Stimulated activated CD4-positive, alpha-beta T cell treated with anti-CD3 and anti-CD28 coated beads, Interleukin-15, amount 100 ng/mL, for 1 hour (primary cell): ENCODE measurements at places on chromosomes 5 and 9.

DNA sequence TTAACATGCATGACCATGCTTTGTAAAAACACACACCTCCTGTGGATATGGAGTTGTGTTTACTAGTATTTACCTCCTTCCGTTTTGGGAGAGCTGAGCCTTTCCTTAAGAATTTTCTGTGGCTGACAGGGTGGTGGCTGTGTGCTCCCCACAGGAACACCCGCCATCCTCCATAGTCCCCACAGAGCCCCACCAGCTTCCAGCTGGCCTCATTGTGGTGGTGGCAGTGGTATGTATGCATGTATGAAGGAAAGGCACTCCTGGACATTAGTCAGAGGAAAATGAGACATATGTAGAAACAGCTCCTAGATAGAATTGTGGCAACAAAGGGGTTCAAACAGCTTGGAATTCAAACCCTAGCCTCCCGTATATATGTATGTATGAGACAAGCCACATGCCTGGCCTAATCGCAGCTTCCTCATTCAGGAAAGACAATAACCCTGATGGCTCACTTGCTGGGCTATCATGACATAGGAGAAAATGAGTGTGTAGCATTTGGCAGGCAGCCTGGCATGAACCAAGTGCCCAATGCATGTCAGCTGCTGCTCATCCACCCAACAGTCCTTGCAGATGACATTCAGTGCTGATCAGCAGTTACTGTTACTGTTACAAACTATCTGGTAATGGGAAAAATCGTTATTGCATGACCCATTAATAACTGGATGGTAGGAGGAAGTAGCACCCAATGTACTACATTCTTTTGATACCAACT, 459.7 kb downstream of the EBF1 start:
- no peak for DNase-seq

DNA sequence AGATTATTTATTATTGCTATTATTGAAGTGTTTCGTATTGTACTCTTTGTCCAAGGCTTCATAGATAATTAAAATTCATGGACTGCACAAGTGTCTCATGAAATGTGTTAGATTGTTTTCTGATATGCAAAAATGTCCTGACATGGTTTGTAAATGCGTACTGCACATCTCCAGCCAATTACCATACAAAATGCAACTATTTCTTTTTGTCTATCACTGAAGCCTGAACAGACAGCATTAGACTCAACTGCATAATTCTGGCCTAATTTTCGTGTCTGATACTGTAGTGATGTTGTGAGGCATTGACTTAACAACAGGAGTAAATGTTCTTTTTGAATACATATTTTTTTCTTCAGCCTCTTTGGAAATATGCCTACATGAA, 498.2 kb upstream of the CD180 start:
- no peak for DNase-seq

GRCh38 chr9:70470050-70471015, 55.9 kb upstream of the KLF9 start:
- DNase-seq: no peak

DNA sequence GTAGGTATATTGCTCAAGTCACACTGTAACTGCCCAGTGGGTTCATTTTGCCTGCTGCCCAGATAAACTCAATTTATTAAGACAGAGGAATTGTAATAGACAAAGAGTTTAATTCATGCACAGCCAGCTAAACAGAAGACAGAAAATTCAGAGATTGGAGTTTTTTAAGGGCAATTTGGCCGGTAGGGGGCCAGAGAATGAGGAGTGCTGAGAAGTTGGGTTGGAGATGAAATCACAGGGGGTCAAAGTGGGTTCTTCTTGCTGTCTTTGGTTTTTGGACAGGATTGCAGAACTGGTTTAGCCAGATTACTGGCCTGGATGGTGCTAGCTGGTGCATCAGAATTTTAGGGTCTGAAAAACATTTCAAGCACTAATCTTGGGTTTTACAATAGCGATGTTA, 20.7 kb upstream of the IL33 start:
- DNase-seq: no peak

DNA sequence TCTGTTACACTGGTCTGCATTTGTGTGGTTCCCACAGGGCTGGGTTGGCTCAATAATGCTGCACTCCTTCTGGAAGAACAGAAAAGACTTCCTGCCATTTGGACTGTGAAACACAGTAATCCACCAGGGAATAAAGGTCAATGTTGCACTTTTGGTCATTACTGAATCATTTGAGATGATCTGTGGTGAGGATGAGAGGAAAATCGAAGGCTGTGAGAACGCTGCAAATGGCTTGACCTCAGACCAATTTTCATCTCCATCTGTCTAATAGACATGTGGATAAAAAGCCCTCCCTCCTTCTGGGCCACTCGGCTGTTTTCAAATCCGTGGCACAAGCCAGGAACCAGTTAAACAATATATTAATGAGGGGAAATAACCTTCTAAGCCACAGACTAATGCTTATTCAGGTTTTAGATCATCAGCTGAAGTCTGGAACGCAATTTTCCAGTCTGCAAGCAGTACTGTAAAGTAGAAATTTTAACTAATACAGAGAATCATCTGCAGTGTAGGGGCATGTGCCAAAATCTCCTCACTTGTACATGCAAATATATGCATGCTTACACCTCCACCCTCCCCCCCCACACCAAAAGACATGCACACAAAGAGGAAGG, 20.2 kb downstream of the TLE1 start:
- DNase-seq: no peak

- no peak for DNase-seq
Measured at GRCh38 chr9:27712806-27713205, 139.5 kb upstream of the C9orf72 start.

DNA sequence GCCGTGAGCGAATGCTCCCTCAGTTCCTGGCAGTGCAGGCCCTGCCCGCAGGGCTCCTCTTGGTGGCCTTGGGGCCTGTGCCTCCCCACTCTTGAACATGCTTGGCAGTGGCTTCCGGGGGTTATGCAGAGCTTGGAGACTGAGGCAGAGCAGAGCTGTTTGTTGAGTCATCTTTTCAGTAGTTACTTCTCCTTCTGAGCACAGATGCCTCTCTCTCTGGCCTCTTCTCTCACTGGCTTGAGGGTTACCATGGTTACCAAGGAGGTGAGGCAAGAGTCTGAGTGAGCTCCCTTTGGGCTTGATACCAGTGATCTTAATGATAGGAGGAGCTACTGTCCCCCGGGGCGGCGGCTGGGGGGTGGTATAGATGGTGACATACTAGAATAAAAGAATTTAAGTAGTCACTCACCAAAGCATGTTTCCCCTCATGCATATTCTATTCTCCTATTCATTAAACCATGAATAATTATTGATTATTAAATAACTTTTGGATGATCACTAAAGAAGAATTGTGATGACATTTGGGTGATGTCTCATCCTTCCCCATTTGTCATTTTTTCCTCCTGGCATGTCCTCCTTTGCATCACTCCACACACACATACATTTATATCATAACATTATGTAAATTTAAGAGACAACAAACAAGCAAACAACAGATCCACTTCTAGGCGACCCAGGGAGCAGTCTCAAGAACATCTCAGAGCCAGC, 111.1 kb downstream of the ARHGAP26 start:
- DNase-seq: no peak

- DNase-seq: no peak
Measured at GRCh38 chr5:1885868-1886845, 3.4 kb upstream of the IRX4 start.

DNA sequence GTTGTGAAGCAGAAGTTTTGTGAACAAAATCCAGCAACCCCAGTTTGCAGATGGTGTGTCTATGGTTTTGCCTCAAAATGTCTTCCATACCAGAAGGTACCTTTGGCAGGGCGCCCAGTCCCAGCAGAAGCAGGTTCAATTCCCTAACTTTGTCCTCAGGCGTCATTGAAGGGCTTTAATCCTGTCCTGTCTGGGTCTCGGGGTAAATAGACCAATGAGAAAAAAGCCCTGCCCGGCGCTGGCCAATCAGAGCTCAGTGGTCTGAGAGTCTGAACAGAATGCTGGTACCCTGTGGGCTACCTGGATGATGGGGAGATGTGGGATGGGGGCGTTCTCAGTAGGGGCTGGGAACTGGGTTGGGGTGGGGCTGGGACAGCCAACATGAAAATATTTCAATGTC, 6.2 kb upstream of the ST6GALNAC4 start:
- DNase-seq: no peak

GRCh38 chr5:118984602-118985001, 3.7 kb downstream of the DTWD2 start:
- DNase-seq: no peak

DNA sequence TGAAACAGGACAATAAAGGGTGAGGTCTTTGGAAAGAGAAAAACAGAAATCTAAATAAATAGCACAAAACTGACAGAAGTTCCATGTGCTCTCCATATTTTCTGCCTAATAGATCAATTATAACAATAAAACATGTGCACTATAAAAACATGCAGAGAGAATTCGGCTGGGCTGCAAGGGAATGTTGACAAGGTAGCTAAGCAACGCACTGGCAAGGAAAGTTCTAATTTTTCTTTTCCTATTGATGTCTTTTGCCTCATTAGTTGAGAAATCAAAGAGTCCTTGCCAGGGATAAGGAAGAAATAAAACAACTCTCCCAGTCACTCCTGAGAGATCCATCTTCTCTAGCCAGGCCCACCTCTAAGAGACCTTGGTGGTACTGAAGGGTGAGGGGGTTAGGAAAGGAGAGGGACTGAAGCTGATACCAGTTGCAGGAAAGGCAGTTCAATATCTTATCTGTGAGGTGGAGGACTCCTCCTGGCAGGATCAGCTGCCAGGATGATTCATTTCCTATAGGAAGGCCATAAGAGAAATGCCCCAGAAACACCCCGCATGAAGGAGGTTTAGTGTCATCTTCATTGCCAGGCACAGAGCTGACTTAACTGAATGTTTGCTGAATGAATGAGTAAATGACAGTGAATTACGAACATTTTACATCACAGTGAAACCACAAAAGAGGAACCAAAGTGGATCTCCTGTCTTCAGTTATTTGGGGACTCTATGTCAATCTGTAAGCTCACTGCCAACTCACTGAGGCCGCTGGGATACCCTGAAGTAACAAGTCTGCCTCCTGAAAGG, 63.7 kb upstream of the IFNK start:
- DNase-seq: no peak
